ENCODE measurements at places on chromosomes 7 and 10. TPM values are rescaled to one million over a fixed set of nuclear protein-coding genes. Genes with fewer than 3 reads are reported as not detected.

The CDC14C gene
- not detected for total RNA-seq

The NPSR1 gene
- 1.6 TPM for total RNA-seq

The C7orf25 gene
- 2.1 TPM for total RNA-seq

The CPED1 gene
- total RNA-seq, result 14.6 TPM

The ANKRD30A gene
- total RNA-seq, result not detected

The FAM25A gene
- total RNA-seq, result not detected

The TBC1D12 gene
- total RNA-seq, result 17.7 TPM

Measured in skeletal muscle tissue (tissue), 5 donors.